ENCODE measurements at places on chromosomes 5 and 9.

- no peak overlapping the region for H3K4me3 ChIP-seq
- H3K27ac ChIP-seq, result no peak overlapping the region
- H3K27me3 ChIP-seq, result no peaks in the 10 kb centered on the region
- DNase-seq, result no peak
- no peaks in the 10 kb centered on the region for H3K4me1 ChIP-seq
Measured at GRCh38 chr5:67289763-67290521, 93.3 kb upstream of the CD180 start.

DNA sequence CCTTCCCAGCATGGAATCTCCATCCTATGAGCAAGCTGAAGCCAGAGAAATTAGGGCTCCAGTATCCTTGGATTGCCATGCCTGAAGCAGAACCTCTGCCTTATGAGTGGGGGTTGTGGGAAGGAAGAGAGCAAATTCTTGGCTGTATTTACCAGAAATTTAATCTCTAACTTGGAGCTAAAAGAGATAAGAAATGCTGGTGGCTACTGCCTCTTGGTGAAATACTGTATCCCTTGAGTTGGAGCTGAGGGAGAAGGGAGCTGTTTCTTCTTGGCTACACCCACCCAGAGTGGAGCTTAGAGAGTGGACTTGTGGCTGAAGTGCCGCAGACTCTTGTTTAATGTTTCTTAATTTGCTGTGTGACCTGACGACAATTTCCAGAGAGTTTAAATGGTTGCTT is 447.3 kb downstream of the ARHGEF28 start:
- no peaks in the 10 kb centered on the region for H3K36me3 ChIP-seq
- H3K4me3 ChIP-seq, result no peak overlapping the region
- DNase-seq, result no peak
- no peak overlapping the region for H3K27ac ChIP-seq
- no peaks in the 10 kb centered on the region for H3K27me3 ChIP-seq
- H3K4me1 ChIP-seq, result peaks cover 12% of the 10 kb centered on the region

DNA sequence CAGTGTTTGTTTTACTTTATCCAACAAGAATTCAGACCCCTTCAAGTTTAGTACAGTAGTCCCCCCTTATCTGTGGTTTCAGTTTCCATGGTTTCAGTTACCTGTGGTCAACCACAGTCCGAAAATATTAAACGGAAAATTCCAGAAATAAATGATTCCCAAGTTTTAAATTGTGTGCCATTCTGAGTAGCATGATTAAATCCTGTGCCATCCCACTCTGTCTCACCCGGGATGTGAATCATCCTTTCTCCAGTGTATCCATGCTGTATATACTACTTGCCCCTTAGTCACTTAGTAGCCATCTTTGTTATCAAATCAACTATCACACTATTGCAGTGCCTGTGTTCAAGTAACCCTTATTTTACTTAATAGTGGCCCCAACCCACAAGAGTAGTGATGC is 153.8 kb upstream of the RASA1 start:
- no peak for DNase-seq
- H3K36me3 ChIP-seq, result no peaks in the 10 kb centered on the region
- no peaks in the 10 kb centered on the region for H3K27me3 ChIP-seq
- H3K27ac ChIP-seq, result peak overlapping the region; percentile 63

- no peaks in the 10 kb centered on the region for H3K36me3 ChIP-seq
- no peak overlapping the region for H3K27ac ChIP-seq
- no peak overlapping the region for H3K4me3 ChIP-seq
- H3K4me1 ChIP-seq, result no peaks in the 10 kb centered on the region
Measured at GRCh38 chr5:30605693-30606268, 587.7 kb upstream of the CDH6 start.

DNA sequence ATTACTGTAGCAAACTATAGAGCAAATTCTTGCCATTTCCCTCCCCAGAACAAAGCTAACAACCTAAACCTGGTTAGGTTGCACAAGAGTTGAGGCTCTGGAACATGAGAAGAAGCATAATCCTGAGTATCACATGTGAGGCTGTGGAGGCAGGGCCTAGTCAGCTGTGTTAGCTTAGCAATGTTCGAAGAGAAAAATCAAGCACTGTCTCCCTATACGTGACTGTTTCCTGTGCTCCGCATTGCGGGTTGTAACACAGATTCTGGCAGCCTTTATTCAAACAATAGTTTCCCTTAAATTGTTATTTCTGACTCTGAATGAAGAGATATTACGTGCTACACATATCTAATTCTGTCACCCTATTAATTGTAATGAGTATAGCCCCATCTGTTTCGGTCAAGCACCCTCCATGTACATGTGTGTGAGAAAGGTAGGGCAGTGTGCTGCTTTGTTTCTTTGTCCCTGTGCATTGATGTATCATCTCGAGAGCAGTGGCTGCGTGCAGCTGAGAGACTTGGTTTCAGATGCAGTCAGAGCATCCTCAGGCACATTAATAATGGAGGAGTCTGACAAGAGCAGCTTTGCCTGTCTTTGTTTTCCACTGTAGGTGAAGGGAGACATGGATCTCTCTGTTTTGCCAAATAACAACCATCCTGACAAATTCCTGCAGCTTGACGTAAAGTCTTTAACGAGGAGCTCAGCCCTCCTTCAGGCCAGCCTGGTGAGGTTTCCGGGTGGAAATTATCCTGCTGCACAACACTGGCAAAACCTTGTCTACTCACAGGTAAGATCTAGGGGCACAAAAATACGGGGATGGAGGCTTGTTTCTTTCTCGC is at the start of gene MINAR2:
MINAR2 (plus strand) TSS at position 523 of the 836 bp plus-strand sequence; CDS start at position 620, 97 bp downstream.
- no peak within 1 kb of the TSS for H3K4me3 ChIP-seq
- H3K36me3 ChIP-seq, result no peaks in the 10 kb centered on the region
- H3K27me3 ChIP-seq, result peaks cover 5% of the 10 kb centered on the region

- DNase-seq, result no peak
- no peaks in the 10 kb centered on the region for H3K4me1 ChIP-seq
- no peaks in the 10 kb centered on the region for H3K36me3 ChIP-seq
- no peak overlapping the region for H3K4me3 ChIP-seq
- no peaks in the 10 kb centered on the region for H3K27me3 ChIP-seq
- no peak overlapping the region for H3K27ac ChIP-seq
Measured at GRCh38 chr9:107539427-107540163, 50.0 kb upstream of the KLF4 start.

DNA sequence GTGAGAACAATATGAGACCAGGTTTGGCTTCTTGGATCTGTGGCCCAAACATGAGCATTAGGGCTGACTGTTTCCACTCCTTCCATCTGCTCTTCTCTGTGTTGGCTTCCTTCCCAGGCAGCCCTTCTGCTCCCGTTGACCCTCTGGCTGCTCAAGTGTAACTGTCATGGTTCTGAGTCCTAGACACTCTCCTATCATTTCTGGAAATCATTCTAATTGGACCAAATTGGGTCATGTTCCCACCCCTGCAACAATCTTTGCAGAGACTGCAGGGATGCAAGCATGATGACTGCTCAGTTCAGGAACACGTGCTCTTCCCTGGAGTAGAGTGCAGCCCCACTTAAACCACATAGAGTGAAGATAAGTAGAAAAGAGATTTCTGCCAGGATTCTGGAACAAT is 741.4 kb downstream of the TAF11L14 start:
- no peaks in the 10 kb centered on the region for H3K36me3 ChIP-seq
- H3K4me1 ChIP-seq, result no peaks in the 10 kb centered on the region
- DNase-seq, result no peak
- H3K4me3 ChIP-seq, result no peak overlapping the region
- no peaks in the 10 kb centered on the region for H3K27me3 ChIP-seq

DNA sequence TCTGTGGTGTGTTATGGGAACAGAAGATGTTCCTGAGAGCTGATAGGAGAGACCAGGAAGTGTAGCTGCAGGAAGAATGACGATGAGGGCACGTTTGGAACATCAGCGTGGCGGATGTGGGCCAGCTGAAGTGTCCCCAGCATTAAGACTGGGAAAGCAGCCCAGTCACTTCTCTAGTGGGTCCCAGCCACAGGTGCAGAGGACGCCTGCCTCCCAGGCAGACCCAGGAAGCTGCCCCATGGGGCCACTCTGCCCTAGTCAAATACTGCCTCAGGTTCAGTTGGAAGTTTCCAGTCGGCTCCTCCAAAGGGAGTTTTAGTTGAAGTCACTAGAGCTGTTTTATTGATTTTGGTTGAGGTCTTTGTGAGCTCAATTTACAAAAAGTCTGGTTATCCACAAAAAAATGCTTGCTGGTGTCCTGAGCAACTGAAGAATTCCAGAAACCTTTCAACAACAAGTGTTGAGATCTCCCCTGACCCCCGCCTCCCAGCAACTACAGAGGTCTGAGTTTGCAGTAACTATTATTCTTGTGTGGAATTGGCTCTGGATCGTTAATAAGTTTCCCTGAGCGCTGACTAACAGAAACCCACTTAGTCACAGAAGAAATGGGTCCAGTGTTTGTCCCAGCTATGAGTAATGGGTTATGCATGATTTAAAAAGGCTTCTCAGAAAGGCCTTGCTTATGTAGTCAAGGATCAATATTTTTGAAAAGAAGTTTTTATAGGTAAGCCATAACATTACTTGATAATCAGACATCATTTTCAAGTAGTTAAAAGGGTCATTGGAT is 294.1 kb downstream of the FANCC start:
- H3K27ac ChIP-seq, result peak overlapping the region; percentile 94
- no peak for DNase-seq
- H3K27me3 ChIP-seq, result no peaks in the 10 kb centered on the region
- no peak overlapping the region for H3K4me3 ChIP-seq
- peaks cover 71% of the 10 kb centered on the region for H3K36me3 ChIP-seq

DNA sequence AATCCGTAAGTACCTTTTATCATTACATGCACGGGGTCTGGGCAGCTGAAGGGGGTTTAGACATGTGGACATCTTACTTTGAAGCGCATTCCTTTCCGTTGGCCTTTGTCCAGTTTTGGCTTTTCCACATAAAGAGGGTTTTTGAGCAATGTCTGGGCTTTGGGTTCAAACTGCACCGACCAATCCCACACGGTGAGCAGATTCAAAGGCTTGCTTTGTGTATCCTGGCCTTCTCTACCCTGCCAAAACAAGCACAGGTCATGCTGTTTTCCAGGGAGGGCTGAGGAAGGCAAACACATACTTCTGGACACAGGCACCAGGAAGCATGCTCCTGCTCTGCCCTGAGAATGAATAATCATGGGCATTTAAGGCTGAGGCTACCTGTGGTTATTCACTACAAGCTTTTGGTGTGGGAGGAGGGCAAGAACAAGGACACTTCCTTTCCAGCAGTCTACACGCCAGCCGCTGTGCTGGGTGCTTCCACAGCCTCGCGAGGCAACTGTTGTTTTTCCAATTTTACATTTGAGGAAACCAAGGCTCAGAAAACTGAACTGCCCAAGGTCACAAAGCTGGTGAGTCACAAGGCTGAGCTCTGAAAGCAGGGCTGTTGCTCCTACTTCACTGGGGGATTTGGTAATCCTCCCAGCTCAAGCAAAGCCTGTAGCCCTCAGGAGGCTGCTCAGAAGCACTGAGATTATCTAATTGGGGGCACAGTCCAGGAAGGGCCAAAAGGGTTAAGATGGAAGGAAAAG is 59.8 kb upstream of the GOLPH3 start:
- H3K27ac ChIP-seq, result no peak overlapping the region
- no peak for DNase-seq
- H3K36me3 ChIP-seq, result peaks cover 41% of the 10 kb centered on the region
- H3K27me3 ChIP-seq, result no peaks in the 10 kb centered on the region
- no peaks in the 10 kb centered on the region for H3K4me1 ChIP-seq
- no peak overlapping the region for H3K4me3 ChIP-seq

GRCh38 chr5:71938895-71939294 is 168.4 kb upstream of the MAP1B start:
- no peaks in the 10 kb centered on the region for H3K36me3 ChIP-seq
- no peak overlapping the region for H3K27ac ChIP-seq
- H3K27me3 ChIP-seq, result no peaks in the 10 kb centered on the region
- H3K4me1 ChIP-seq, result no peaks in the 10 kb centered on the region
- H3K4me3 ChIP-seq, result no peak overlapping the region

DNA sequence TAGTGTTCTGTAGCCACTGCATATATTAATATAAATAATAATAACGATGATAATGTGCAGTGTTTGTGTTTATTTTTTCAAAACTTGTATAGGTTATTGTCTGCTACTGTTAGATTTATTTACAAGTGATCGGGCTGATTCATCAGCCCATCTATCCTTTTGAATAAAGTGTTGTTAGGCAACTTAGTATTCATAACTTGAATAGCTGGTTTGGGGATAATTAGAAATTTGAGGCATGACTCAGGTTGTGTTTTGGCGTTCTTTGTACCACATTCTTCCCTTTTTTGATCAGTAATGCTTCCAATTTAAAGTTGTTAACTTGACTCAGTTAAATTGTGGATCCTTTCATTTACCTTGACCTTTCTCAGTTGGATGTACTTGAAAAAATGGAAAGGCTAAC is 69.7 kb downstream of the FOCAD start:
- no peaks in the 10 kb centered on the region for H3K27me3 ChIP-seq
- no peak for DNase-seq
- peaks cover 2% of the 10 kb centered on the region for H3K36me3 ChIP-seq

DNA sequence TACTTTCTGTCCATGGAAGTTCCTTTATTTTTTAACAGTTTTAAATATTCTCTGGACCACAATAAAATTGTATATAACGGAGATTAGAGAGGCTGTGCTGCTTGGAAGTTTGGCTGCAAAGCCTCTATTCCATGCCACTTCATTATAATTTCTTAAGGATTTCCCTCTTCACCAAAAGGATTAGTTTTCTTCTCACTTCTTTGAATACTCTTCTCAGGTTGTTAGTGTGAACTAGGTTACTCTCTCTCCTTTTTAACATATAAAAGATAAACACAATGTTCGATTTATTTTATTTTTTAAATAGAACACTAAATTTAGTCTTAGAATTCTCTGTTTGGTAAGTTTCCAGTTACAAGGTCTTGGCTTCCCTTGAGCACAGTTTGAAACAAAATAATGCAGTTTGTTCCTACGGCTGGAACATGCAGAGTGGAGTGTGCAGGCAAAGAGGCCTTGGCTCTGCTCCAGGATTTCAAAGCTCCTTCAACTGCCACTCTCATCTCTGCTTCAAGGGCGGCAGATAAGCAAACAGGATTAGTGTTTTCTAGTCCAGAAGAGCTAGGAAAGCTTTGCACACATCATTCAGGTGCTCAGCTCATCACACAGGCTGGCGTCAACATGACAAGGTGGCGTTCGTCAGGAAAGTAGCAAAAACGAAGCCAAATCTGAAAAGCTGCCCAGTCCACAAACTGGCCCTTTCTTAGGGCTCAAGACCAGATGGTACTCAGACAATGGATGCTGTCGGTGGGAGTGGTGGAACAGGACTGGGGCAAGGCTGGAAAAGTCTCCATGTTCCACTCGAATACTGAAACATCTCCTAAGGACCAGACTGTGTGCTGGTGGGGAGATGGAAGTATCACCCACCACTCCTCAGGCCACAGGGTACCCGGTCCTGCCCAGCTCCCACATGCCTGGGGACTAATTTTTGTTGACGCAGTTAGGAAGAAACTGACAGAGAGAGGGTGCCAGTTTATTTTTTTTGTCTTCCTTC is 286.6 kb downstream of the CRB2 start:
- H3K4me1 ChIP-seq, result no peaks in the 10 kb centered on the region
- H3K27me3 ChIP-seq, result no peaks in the 10 kb centered on the region
- no peak overlapping the region for H3K4me3 ChIP-seq

GRCh38 chr5:57491369-57491965 is 8.9 kb upstream of the ACTBL2 start:
- peaks cover 53% of the 10 kb centered on the region for H3K4me1 ChIP-seq
- no peaks in the 10 kb centered on the region for H3K36me3 ChIP-seq
- no peak overlapping the region for H3K27ac ChIP-seq
- DNase-seq, result no peak

GRCh38 chr5:142446960-142447279 is 122.1 kb upstream of the SPRY4 start:
- H3K4me3 ChIP-seq, result no peak overlapping the region
- no peak for DNase-seq
- no peaks in the 10 kb centered on the region for H3K27me3 ChIP-seq
- peaks cover 15% of the 10 kb centered on the region for H3K4me1 ChIP-seq

Measured in RWPE2 (cell line).